Stimulated activated CD8-positive, alpha-beta memory T cell treated with anti-CD3 and anti-CD28 coated beads, Interleukin-7, amount 100 ng/mL, for 48 hours (primary cell): ENCODE measurements at places on chromosomes 3 and 15.

GRCh38 chr15:63843901-63844317 is 10.2 kb upstream of the HERC1 start:
- DNase-seq, result no peak

GRCh38 chr3:114846252-114846651 is 300.8 kb downstream of the ZBTB20 start:
- DNase-seq, result no peak

DNA sequence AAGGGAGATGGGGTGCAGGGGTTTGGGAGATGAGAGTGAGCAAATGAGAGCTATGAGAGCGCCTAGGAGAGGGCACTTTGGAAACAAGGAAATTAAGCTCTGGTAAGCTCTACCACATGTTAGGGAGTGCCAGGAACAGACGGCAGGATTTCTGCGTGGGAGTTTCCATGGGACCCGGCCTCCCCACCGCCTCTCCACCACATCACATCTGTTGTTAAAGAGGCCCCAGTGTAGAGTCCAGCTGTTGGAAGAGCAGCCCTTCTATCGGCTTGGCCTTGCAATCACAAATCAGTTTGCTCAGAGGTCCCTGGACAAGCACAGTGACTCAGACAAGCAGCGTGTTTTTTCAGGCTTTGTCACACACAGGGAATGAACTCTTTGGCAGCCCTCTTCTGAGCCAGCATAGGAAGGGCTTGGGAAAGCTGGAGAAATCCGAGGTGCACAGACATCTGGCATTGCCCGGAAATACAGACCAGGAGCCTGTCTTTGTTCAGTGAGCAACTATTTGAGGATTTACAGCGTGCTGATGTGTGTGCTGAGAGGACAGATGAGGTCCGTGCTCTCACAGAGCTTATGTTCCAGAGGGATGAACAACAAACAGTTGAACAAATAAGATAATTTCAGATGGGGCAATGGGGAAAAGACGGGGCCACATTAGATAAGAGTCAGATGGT is 370.6 kb upstream of the PROK2 start:
- no peak for DNase-seq

DNA sequence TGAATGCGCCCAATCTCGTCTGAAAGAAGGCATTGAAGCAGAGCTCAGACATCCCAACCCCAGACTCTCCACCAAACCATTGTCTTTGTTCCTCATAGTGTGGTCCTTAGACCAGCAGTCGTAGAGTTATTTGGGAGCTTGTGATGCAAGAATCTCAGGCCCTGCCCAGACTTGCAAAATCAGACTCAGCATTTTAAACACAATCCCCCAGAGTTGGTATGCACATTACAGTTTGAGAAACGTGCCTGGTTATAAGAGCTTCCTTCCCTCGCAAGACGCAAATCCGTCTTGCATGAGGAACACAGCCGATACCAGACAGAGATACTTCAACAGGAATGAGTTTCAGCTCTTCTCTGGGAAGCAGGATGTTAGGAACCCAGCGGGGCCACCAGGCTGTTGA is 38.9 kb upstream of the IREB2 start:
- DNase-seq, result no peak

DNA sequence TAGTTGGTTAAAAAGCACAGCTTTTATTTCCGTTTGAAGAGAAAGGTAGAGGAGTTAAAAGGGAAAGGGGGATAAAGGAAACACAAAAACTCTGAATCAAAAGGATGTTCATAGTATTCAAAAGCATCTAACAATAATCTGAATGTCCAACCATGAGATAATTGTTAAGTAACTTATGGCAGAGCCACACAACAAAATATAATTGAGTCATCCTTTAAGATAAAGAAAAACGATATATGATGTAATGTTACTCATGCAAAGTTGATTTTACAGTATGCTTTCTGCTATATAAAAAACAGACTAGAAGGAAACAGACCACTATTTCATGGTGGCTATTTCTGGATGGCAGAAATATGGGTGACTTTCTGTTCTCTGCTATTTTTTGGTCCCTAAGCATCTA is 3.9 kb downstream of the XPC start:
- DNase-seq, result no peak

- DNase-seq, result no peak
These were observed 135.4 kb upstream of the MB21D2 start for GRCh38 chr3:193053046-193053435.

DNA sequence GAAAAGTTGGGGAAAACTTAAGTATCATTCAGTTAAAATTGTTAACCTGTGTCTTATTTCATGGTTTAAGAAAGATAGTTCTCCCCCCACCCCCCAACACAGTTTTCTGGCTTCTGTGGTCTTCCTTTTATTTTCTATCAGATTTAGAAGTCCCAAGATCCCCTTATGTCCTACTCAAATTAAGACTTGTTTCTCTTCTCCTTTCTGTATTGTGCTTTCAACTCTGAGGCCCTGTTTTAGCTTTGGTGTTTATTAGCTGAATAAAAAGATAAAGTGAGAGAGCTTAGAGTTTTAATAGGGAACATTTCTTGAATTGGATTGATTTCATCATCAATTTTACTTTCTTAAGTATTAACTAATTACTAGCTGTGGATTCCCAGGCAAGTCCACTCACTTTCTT is 62.6 kb downstream of the AKAP13 start:
- no peak for DNase-seq
